Activated T-cell treated with anti-CD3 and anti-CD28 coated beads, Interleukin-2, amount 50 U/mL, for 24 hours (primary cell): ENCODE measurements at places on chromosomes 7 and 10.

- no peak for DNase-seq
These were observed 44.8 kb downstream of the AKR1B1 start for GRCh38 chr7:134414109-134414508.

DNA sequence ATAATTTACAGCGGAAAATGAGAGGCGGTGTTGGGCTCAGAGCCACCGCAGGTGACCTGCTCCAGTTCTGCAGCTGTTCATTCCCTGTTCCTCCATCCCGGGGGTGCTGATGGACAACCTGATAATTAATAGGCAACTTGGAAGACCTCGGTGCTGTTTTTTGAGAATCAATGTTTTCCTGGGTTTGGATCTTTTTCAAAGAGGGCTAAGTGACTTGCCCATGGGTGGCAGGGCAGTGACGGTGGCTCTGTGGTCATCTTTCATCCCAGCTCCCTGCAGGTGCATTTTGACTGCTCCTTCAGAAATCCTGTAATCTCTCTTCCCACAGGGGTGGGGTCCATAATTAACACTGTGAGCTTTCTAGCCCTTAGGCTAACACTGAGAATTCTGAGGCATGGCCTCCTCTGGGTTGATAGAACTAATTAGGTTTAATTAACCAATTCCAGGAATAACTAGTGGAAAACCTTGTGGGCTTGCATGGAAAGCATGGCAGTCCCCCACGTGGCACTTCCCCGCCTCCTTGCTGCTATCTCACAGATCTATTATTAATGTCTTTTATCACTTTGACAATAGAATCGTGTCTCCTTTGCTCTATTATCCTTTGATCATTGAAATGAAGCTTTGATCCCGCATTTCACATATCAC is 217.9 kb downstream of the GLRX3 start:
- no peak for DNase-seq

- DNase-seq, result no peak
These were observed 9.8 kb downstream of the USP6NL start for GRCh38 chr10:11601670-11602069.

- DNase-seq, result no peak
These were observed 60.7 kb downstream of the ABCB4 start for GRCh38 chr7:87414794-87415188.

DNA sequence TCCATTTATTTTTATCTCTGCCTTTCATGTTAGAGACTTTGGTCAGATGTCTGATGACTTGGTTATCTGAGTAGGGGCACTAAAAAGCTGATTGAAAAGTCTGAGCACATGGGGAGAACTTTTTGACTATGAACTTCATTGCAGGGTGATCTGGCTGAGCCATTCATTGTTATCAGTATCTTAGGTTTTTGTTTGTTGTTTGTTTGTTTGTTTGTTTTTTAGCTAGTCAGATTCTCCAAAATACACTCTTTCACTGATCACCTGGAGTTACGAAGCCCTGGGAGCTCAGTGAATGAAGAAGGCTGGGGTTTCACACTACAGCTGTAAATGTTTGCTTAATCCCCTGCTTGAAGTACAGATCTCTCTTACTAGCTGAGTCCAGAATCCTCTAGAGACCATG is 28.6 kb upstream of the DLG5 start:
- DNase-seq, result no peak

DNA sequence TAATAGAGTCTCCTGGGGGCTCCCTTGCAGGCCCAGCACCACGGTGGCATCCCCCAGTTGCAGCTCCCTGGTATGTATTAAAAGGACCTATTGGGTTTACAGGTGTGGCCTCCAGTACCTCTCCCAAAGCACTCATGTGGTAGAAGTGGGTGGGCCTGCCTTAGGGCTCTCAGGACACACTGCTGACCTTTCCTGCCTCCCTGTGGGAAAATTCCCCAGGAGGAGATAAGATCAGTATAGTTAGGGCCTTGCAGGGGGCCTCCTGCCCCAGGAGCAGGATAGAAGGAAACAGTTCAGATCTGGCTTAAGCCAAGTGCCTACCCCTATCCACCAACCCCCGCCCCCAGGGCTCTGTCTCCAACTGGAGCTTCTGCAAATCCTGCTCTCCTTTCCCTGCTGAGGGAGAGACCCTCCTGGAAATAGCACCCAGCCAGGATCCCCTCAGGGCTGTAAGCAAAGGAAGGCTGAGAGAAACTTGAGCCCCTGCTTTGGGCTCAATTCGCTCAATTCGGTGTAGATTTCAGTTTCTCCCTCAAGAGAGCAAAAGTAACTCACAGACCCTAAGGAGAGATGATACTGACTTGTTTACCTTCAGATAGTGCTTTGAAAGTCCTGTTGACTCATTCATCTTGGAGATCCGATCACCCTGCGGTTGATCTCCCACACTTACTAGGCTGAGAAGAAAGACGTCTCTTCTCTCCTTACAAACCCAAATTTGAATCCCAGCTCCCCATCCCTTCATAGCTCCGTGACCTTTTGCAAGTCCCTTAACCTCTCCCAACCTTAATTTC is 130.6 kb downstream of the WDR11 start:
- no peak for DNase-seq
